ENCODE measurements at places on chromosomes 7 and 10.
A peak's percentile ranks its signal among the peaks of the same experiment; 100 is the strongest.

GRCh38 chr10:109619914-109620313 lies 303.4 kb downstream of the XPNPEP1 start:
- no peak for DNase-seq

GRCh38 chr7:126044662-126045061 lies 1115.0 kb upstream of the POT1 start:
- no peak for DNase-seq

DNA sequence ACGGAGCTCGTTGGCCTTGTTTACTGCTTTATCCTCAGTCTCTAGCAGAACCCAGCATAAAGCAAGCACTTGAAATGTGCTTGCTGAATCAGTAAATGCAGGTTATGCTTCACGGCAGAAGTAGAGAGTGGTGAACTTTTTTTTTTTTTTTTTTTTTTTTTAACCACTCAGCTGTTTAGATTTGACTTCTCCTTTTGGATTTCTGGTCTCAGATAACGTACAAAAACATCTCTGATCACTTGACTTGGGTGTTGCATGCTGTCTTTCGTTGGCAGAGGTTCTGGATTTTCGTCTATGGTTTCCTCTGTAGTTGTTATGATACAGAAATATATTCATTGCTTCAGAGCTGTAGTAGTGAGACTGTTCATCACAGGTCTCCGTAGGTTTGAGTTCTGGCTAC lies 242.5 kb upstream of the HABP2 start:
- no peak for DNase-seq

- no peak for DNase-seq
These were observed 37.6 kb downstream of the GET4 start for GRCh38 chr7:913736-914520.

DNA sequence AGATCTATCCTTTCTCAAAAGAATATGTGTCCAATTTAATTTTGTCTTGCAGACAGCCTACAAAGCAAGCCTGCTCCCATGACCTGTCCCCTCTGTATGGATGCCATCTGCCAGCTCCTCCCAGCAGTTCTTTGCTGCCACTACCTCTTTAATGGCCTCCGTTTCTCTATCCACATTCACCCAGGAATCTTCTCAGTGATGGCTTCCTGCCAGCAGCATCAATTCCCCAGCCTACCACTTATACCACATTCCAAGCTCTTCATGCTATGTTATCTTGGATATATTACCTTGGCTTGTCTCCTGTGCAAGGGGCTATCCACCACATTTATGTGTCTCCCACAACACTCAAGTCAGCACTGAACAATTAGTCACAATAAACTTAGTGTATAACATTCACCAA lies 133.2 kb downstream of the VPS50 start:
- DNase-seq, result no peak

DNA sequence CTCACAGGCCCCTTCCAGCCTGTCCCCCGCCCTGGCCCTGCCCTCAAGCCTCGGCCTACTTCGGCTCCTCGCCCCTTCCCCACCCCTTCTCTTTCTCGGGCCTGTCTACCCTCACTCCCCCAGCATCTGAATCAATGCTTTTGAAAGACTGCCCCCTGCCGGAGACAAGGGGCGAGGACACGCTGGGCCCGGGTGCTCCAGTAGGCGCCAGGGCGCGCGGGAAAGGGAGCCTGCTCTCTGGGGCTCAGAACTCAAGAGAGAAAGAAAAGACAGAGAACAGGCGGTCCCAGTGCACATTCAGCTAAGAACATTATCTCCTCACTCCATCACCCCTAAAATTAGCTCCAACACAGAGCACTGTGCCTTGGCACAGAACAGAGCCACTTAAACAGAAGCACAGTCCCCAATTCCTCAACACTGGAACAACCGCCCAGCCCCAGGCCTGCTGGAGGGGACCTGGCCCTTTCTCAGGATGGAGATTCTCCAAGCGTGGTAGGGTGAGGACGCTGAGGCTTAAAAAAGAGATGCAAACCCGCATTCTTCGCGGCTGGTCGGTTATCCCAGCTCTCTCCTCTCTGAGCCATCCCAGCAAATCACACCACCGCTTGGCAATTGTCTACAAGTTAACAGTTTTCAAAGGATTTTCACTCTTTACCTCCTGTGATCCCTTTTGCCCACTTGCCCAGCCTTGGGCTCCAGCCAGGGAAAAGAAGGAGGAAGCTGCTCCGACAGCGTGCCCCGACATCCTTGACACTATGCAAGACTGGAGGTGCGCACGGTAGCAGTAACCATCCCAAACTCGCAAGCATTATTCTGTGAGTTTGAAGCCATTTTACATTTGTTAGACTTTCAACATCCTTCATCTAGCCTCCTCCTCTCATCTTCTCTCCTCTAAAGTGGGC lies 2.1 kb downstream of the GIGYF1 start:
- DNase-seq, result peak; percentile 65

DNA sequence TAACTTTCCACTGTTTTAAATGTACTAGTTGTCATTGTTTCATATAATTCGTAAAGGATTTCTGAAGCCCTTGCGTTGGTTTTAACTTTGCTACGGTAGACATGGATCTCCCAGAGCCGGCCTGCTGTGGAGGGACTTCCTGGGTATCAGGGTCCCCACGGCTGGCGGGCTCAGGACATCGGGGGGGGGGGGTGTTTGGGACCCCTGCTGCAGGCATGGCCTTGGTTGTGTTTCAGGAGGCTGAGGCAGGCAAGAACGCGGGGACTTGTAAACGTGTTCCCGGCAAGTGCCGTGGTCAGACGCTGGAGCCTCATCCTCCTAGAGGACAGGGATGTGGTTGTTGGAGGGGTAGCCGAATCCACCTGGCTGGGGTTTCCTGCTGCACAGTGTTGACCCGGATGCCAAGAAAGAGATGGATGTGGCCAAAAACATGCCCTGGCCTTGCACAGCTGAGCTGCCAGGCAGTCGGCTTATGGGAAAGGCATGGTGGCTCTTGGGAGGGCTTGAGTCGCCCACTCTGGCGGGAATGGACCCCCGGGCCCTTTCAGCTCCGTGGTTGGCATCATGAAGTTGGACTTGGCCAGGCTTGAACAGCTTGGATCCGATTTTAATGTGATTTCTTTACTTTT lies 21.4 kb upstream of the CHST12 start:
- DNase-seq, result no peak

- DNase-seq, result no peak
These were observed 3.7 kb downstream of the TMEM140 start for GRCh38 chr7:135151533-135151932.

DNA sequence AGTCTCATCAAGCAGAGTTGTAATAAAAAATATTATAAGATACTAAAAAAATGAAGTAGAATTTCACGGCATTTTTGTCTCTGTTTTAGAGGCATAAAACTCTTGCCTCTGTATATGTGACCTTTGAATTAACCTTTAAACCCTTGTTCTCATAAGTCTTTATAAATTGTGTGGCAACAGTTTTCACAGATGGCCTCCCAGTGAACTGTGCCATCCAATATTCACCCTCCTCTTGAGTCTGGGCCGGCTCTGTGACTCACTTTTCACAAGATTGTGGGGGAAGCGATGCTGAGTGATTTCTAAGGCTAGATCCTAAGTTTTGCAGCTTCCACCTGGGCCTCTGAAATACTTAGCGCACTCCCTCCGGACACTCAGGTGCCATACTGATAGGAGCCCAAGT lies 4.6 kb upstream of the USP6NL start:
- DNase-seq, result no peak

GRCh38 chr7:157024716-157025115 lies 14.3 kb upstream of the MNX1 start:
- DNase-seq, result no peak
